Stimulated activated memory B cell treated with anti-CD40 and anti-IgM and Interleukin-4, amounts not matched to agents 10 μg/mL and 1 μg/mL and 100 μg/mL, for 72 hours (primary cell): ENCODE measurements at places on chromosomes 1 and 21.
A peak's percentile ranks its signal among the peaks of the same experiment; 100 is the strongest.

DNA sequence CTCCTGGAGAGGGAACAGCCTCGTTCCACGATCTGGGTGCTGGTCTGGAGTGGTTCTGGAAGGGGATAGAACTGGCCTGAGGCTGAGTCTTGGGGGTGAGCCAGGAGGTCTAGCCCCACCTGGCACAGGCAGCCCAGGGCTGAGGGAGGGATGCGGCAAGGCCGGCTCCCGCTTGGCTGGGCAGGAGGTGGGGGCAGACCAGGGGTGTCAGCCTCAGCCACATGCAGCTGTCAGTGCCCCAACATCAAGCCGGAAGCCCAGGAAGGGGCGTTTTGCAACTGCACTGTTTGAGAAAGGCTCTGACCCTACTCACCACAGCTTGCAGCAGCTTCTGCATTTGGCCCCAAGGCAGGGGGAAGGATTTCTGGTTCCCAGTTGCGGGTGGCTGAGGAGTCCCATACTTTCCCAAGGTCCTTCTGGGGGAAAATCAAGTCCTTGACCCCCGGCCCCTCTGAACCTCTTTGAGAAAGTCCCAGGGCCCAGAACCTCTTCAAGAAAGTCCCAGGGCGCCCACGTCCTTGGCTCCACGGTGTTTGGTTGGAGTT lies 2.0 kb downstream of the EFHD2 start:
- peak; percentile 73 for ATAC-seq

DNA sequence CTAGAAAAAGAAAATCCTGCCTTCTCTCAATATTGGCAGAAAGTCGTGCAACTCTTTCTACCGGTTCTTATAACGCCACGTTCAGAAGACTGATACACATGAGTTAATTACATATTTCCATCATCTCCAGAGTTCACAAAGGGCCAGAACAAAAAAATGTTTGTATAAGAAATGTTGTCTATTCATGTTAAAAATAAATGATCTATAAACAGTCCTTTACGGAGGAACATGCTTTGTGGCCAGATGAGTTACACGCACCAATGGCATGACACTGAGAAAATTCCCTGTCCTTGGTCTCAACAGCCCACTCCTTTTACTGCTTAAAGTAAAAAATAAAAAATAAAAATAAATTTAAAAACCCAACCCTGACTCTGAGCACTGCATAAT lies 29.5 kb downstream of the C2CD2 start:
- no peak for ATAC-seq

- ATAC-seq = peak; percentile 52
Observed at GRCh38 chr1:15384301-15384901, 25.3 kb upstream of the EFHD2 start.

GRCh38 chr21:31173881-31174555 lies 135.7 kb upstream of the KRTAP19-8 start:
- peak; percentile 34 for ATAC-seq

DNA sequence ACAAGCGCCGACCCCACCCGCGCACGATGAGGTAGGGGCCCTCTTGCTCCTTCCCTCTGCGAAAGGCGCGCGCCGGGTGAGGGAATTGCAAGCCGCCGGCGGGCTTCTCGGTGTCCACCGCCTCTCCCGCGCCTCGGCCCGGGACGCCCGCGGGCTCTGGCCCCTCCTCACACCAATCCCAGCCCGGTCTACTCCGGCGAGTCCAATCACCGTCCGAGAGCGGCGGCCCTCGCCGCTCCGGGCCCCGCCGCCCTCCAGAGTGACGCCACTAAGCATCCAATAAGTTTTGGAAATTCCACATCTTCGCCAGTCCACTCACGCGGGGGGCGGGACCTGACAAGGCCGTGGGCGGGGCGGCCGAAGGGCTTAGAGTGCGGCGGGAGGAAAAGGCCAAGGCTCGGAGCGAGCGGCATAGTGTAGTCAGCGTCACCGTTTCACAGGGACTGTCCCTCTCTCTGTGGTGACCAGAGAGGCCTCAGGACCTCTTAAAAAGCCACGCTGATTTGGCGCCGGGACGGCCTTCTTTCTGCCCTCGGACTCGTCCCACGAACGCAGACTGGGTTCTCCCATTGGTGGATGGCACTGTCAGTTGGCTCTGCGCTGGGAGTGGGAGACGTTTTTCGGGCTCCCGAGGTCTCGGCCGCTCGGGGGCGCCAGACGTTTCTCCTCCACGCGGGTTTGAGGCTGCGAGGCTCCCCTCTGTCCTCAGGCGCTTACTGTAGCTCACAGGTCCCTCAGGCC lies at the start of gene TRIM45:
TRIM45 (minus strand) TSS at position 161 of the 741 bp plus-strand sequence. CDS start 548 bp downstream, outside the sequence.
- peak; percentile 95 for ATAC-seq

- no peak for ATAC-seq
Observed at GRCh38 chr1:17919525-17920439, 164.6 kb downstream of the ACTL8 start.

GRCh38 chr1:54861070-54861761 lies 25.8 kb downstream of the DHCR24 start:
- ATAC-seq = peak; percentile 31
